SK-MEL-5 (cell line): ENCODE measurements at places on chromosomes 3 and 15. TPM values are rescaled to one million over a fixed set of nuclear protein-coding genes. Genes with fewer than 3 reads are reported as not detected.

DLL4 gene
- 0.56 and 0.92 TPM in 2 replicates for total RNA-seq

C2CD4B gene
- total RNA-seq: not detected in 2 replicates

GAP43 gene
- not detected in 2 replicates for total RNA-seq

ACTR8 gene
- total RNA-seq: 36.3 and 37.5 TPM in 2 replicates

NEDD4 gene
- 17.1 and 17.7 TPM in 2 replicates for total RNA-seq

RTP3 gene
- total RNA-seq: not detected in 2 replicates

PLA2G4F gene
- total RNA-seq: not detected in 2 replicates

KIAA1143 gene
- 20.2 and 21.1 TPM in 2 replicates for total RNA-seq

FOXB1 gene
- not detected in 2 replicates for total RNA-seq

GALNT15 gene
- 0.13 TPM in 1 of 2 replicates, not detected in the other for total RNA-seq

PEX11A gene
- 11.9 and 12.3 TPM in 2 replicates for total RNA-seq

TTC23 gene
- 14.1 and 16.0 TPM in 2 replicates for total RNA-seq

TM6SF1 gene
- 0.08 TPM in 1 of 2 replicates, not detected in the other for total RNA-seq

ACTRT3 gene
- total RNA-seq: 0.24 TPM in 1 of 2 replicates, not detected in the other

PLA2G4E gene
- total RNA-seq: not detected in 2 replicates

CAND2 gene
- total RNA-seq: 0.35 and 0.48 TPM in 2 replicates

PARP15 gene
- 0.37 TPM in 1 of 2 replicates, not detected in the other for total RNA-seq

ZMYND10 gene
- total RNA-seq: 0.61 TPM in 1 of 2 replicates, not detected in the other

UROC1 gene
- total RNA-seq: 0.05 and 0.21 TPM in 2 replicates

SNX22 gene
- total RNA-seq: 3.7 and 5.0 TPM in 2 replicates

ONECUT1 gene
- total RNA-seq: 5.0 and 6.5 TPM in 2 replicates

MAGI1 gene
- total RNA-seq: 0.77 and 3.6 TPM in 2 replicates
